Islet precursor cell (in vitro differentiated cells): ENCODE measurements at places on chromosomes 13 and 19.

DNA sequence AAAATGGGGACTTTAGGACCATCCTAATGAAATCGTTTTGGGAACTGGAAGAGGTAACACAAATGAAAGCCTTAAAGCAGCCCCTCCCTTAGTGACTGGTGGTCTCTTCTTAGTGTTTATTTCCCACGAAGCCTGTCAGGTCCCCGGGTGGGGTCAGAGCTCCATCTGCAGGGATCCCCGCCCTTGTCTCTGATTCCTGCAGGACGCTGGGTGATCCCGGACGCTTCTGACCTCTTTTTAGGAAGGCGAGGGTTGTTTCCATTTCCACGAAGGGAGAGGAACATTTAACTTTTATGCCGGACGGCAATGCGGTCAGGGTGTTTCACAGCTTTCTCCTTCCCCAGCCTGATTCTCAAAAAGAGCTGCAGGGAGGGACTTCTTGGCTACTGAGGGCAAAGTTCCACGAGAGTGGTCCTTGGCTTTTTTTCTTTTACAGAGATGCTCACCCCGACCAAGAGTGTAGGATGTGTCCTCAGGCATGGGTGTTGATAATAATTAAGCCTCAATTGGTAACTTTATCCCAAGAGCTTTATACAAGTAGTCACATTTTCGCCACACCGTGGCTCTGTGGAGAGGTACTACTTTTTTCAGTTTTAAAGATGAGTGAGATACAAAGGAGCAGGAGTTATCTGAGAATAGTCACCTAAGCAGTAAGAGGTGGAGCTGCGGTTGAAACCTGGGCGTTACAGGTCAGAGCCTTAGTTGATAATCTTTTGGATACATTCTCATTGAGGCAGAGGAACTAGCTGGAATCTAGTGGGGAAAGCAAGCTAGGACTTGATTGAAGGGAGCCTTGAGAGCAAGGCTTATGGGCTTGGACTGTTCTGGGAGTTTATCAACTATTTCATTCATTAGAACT lies 813 bp downstream of the ZNF284 start:
- no peak for DNase-seq

- peak; percentile 87 for DNase-seq
Measured at GRCh38 chr19:13849991-13850909, 26.7 kb upstream of the NANOS3 start.

DNA sequence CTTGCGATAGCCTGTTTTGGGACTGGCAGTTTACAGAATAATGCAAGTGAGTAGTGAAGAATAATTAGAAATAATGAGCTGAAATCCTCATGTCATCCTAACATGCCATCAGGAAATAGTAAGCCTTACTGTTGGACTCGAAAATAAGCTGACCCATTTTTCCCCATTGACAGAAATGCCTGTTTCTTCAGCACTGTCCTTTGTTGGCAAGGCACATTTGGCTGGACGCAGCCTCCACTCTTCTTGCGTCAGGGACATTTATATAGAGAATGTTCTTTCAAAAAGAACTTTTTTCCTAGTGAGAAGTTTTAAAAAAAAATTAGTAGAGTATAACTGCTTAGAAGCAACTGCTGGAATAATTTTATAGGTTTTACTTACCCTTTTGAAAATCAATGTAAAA lies 47.1 kb downstream of the ARHGAP35 start:
- no peak for DNase-seq

DNA sequence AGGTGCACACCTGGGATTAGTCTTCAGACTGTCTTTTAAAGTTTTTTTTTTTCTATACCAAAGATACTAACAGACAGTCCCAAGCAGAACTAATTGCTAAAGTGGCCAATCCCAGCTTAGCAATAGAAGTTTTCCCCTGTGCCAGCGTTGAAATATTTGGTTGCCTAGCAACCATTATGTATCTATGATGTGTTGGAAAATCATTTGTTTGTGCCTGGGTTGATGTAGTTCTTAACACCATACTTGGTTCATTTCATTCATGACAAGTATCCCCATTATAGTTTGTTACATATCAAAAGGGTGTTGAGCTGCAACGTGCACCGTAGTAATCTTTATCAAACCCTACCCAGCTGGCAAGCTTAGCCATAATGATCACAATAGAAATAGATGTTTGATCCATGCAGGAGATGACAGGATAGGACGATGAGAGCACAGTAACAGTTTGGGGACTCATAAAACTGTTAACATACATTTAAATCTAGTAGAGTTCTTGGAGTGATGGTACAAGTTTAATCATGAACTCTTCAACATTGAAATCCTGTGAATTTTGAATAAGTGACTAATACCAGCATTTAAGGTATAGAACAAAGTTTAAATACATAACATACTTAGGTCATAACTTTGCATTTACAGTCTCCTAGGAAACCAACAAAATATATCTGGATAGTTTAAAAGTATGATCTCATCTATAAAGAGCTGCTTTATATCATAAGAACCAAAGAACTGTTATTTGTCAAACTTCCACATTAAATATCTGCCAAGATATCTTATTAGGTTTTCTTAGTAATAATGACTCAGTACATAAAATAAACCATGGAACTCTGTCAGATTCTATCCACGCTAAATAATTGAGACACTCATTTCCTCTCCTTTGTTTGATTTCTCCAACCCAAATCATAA lies 73.4 kb downstream of the MBNL2 start:
- no peak for DNase-seq

- no peak for DNase-seq
Measured at GRCh38 chr19:17807731-17808316, 12.9 kb downstream of the B3GNT3 start.

- DNase-seq = peak; percentile 61
Measured at GRCh38 chr19:20278342-20278741, 111.3 kb downstream of the ZNF486 start.

DNA sequence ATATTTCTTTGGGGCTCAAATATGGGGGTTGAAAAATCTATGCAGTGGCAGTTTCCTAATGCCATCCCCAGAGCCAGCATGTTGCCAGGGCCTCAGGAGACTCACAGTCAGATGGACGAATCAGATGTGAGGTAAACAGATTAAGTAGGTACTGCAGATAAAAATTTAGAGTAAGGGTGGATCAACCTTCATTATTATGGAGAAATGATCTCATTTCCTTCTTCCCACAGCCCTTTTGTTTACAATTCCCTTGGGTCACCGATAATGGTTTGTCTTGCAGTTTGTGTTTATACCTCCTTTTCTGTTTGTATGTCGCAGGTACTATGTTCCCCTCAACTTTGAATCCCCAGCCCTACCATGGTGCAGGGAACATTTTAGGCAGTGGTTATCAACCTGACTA lies 20.0 kb downstream of the DIAPH3 start:
- no peak for DNase-seq

- DNase-seq = no peak
Measured at GRCh38 chr13:41645331-41645730, 188.0 kb downstream of the RGCC start.

GRCh38 chr13:33228648-33229445 lies 56.7 kb downstream of the STARD13 start:
- peak; percentile 63 for DNase-seq

DNA sequence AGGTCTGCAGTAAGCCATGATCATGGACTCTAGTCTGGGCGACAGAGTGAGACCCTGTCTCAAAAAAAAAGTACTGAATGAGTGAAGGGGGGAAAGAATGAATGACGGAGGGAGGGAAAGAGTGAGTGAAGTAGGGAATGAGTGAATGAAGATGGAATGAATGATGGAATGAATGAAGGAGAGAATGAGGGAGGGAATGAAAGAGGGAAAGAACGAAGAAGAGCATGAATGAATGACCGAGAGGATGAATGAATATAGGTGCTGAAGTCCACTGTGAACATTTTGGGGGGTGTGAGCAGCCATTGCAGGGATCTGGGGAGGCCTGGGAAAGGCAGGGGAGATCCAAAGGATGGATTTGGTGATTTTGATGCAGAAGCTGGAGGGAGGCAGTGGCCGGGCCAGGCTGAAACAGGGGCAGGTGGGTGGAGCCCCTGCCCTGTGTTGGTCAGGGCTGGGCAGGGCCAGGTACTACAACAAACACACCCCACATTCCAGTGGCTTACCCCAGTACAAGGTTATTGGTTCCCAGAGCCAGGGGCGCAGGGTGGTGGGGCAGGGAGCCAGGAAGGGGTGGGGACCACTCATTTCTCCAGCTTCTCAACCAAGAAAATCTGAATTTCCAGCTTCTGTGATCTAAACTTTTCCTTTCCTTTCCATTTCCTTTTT lies 14.3 kb downstream of the SLC27A1 start:
- DNase-seq = no peak

GRCh38 chr19:55145232-55145631 lies 3.8 kb downstream of the TNNT1 start:
- DNase-seq = no peak

DNA sequence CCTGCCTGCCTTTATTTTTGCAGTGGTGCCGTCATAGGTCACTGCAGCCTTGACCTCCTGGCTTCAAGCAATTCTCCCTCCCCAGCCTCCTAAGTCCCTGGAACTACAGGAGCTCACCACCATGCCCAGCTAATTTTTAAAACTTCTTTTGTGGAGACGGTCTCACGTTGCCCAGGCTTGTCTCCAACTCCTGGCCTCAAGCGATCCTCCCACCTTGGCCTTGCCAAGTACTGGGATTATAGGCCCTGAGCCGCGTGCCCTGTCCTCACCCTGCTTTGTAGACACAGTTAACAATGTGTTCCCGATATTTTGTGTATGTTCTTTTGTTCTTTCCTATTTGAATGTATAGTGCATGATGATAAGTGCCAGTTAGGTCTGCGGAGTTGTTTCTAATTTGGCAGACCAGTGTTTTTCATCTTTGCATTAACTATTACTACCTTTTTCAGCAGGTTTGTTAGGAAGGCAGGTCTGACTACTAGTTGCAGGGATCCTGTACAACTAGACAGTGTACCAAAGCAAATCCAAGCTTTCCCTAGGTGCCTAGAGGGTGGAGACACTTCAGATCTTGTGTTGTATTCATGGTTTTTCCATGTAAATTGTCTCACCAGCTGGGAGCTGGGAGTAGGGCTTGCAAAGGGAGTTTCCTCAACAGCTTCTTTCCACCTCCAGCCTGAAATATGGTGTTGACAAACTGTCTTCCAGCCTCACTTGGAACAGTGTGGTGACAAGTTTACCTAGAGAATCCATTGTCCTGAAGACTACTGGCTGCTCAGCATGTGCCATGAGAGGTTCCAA lies 9.5 kb upstream of the WTIP start:
- DNase-seq = no peak

- DNase-seq = no peak
Measured at GRCh38 chr13:109642358-109642757, 144.0 kb downstream of the IRS2 start.

- DNase-seq = peak; percentile 77
Measured at GRCh38 chr19:43504426-43505185, at the start of gene PHLDB3. TSS of gene PHLDB3 (minus strand) at chr19:43504746. CDS start at chr19:43504118, 628 bp downstream.

DNA sequence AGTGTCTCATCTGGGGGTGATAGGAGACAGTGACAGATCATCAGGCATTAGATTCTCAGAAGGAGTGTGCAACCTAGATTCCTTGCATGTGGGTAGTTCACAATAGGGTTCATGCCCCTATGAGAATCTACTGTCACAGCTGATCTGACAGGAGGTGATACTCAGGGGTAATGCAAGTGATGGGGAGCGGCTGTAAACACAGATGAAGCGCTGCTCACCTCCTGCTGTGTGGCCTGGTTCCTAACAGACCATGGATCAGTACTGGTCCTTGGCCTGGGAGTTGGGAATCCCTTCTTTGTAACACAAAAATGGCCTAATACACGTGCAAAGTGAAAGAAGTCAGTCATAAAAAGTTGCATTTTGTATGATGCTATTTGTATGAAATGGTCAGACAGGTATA lies 107.6 kb upstream of the TUBA3C start:
- DNase-seq = no peak

GRCh38 chr19:31170046-31170445 lies 179.2 kb downstream of the TSHZ3 start:
- no peak for DNase-seq

- no peak for DNase-seq
Measured at GRCh38 chr19:11387162-11388034, 3.3 kb upstream of the EPOR start.

- no peak for DNase-seq
Measured at GRCh38 chr19:8302734-8303133, 5.4 kb downstream of the CD320 start.

GRCh38 chr13:76053181-76053580 lies 417.1 kb downstream of the LMO7 start:
- DNase-seq = no peak
